ENCODE measurements at places on chromosomes 3 and 15. TPM values are rescaled to one million over a fixed set of nuclear protein-coding genes. Genes with fewer than 3 reads are reported as not detected.

Gene GRAMD1C
- total RNA-seq: 1.6 TPM

Gene ADPGK
- 58.2 TPM for total RNA-seq

Gene EXD1
- total RNA-seq: not detected

Gene CCR2
- not detected for total RNA-seq

Gene CACNA1D
- not detected for total RNA-seq

All from SJCRH30 (cell line).